CD4-positive, alpha-beta T cell treated with Interleukin-15 for 1 hour (primary cell): ENCODE measurements at places on chromosomes 16 and 17.

GRCh38 chr17:59832883-59833379 lies 59.8 kb downstream of the TUBD1 start:
- DNase-seq: no peak

- peak; percentile 97 for DNase-seq
These were observed 3.4 kb downstream of the MAP2K3 start for GRCh38 chr17:21287703-21288449.

DNA sequence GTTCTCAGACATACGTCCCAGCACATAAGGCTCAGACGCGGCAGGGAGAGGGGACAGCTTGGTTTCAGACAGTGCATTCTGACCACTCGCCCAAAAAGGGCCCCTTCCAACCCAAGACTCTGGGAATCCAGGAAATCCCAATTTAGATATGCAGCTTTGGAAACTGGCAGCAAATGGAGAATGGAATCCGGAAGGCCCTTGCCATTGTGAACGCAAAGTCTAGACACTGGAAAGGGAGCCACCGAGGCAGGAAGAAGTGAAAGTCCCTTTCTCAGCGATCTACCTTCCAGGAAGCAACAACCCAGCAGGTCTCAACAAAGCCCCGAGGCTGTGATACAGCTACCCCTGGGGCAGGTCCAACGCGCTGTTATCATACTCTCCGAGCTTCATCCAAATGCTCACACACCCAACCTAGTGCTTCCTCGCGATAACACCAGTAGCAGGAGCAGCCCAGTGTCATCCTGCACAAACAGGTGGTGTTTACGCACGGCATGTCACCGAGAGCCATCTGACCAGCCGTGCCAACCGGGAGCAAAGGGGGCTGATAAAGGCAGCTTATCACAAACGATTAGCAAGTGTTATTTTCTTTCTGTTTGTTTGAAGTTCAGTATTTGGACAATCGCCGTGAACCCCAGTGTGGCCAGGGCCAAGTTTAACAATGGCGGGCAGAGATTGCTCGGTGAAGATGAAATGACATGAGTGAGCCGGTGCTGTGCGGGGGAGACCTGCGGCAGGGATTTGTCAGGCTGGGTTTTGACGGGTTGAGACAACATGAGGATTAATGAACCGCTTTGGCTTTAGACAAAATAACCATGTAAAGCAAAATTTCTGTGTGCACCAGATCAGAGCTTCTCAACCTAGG lies 240.6 kb downstream of the FOXL1 start:
- no peak for DNase-seq

DNA sequence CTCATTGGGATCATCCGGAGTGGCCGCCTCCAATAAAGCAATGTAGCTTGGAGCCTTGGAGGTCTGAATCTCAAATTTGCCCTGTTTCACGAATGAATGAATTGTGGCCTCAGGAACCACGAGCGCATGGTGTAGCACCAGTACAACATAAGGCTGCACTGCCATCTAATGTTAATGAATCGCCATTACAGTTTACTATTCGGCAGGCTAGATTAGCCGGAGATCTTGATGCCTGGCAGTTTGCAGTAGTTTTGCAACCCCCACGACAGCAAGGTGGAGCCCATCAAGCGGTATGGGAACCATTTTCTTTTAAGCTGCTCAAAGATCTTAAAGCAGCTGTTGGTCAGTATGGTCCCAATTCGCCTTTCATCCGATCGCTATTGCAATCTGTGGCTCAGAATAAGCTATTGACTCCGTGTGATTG lies 18.8 kb downstream of the ALOX15B start:
- DNase-seq: peak; percentile 65

DNA sequence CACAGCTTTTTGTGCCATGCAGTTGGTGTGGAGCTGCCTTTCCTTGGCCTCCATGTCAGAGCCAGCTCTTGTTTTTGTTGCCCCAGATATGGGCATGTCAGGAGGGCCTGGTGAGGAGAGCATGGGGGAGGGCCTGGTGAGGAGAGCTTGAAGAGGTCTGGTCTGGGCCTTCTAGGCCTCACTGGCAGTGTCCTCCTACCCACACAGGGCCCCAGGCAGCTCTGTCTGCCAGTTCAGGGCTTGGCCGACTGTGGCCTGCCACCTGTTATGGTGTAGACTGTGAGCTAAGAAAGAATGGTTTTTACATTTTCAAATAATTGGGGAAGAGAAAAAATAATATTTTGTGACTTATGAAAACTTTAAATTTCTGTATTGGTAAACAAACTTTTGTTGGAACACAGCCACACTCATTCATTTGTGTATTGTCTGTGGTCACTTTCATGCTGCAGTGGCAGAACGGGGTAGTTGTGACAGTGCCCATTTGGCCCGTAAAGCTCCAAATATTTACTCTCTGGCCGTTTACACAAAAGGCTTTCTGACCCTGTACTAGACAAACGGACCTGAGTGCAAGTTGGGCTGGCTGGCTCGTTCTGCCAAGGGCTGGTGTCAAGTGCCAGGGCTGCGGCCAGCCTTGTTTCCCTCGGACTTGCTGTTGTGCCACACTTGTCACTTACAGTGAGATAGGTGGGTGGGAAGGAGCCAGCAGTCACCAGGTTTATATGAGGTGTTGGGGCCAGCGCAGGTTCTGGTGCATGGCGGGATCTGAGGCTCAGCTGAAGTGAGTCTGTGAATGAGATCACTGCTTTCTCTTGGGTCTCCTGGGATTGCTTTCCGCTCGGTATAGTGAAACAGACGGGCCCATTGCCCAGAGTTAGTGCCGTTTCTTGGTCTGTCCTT lies 18.2 kb downstream of the PGS1 start:
- no peak for DNase-seq

- DNase-seq: no peak
These were observed 85.3 kb upstream of the NSRP1 start for GRCh38 chr17:30031214-30031869.

DNA sequence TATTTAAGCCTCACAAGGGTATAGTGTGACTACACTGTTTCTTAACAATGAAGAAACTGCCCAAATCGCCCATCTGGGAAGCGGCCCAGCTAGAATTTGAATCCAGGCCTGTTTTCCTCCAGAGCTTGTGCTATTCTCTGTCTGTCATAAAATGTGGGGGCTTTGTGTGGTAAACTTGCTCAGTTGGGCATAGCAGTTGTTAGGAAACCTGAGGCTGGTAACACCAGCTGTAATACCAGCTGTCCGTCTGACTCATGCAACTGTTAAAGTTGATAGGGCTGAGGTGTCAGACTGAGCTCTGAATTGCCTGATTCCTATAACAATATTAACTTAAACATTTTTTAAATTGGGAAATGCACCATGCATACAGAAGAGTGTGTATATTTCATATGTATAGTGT lies 9.3 kb downstream of the NOD2 start:
- no peak for DNase-seq

DNA sequence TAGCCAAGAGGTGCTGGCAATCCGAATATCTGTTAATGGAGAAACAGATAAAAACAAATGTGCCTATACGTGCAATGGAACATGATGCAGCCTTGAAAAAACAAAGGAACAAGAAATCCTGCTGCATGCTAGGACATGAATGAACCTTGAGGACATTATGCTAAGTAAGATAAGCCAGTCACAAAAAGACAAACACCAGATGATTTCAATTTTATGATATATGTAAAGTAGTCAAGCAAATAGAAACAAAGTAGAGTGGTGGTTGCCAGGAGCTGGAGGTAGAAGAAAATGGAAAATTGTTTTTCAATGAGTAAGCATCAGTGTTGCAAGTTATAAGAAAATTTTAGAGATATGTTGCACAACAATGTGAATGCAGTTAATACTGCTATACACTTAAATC lies 409.7 kb upstream of the CDH8 start:
- no peak for DNase-seq
